ENCODE measurements at places on chromosomes 1 and 21.

DNA sequence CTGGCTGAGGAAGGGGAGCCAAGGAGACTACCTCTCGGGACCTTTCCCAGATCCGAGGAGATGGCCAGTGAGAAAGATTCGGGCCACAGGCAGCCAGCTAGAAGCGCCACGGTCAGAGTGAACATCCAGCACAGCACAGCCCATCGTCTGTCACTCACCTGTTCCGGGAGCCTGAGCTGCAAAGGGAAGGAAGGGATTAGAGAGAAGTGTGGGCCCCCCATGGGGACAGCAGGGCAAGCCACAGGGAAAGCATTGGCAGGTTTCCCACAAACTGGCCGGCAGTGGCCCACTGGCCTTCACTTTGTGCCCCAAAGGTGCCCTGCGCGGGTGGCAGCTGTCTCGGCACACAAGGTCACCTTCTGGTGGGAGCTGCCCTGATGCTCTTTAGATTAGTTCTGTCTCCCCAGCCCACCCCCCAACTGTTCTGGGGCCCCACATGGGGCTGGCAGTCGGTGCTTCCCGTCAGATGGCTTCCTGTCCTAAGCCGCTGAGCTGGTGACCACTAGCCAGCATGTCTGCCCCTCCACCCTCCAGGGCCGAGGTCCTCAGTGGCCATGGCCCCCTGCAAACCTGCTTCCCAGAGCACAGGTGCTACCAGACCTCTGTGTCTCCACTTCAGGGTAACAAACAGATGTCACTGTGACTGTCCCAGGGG lies 56.7 kb downstream of the LACTBL1 start:
- no peak for DNase-seq

GRCh38 chr1:175884369-175884768 lies 141.0 kb upstream of the TNR start:
- DNase-seq: no peak

DNA sequence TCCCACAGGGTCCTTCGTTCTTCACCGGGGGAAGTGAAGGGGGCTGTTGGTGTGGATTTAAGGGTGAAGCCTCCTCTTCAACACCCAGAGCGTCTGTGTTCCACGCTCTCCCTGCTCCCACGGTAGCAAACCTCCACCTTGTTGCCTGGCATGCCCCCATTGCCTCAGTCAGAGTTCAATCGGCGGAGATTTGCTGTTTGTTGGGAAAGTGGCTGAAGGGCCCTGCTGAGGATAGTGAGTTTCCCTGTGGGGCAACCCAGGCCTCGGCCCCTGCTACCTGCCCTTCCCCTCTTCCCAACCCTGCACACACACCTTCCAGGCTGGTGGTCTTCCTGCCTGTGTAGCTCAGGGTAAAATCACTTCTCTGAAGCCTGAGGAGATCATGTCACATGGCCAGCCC lies 60.5 kb downstream of the TOR1AIP2 start:
- DNase-seq: no peak

- no peak for DNase-seq
These were observed 1.5 kb downstream of the F13B start for GRCh38 chr1:197065559-197065958.

- DNase-seq: no peak
These were observed 84.0 kb downstream of the CD247 start for GRCh38 chr1:167434306-167434705.

- no peak for DNase-seq
These were observed 8.7 kb upstream of the MAP3K7CL start for GRCh38 chr21:29121759-29122158.

DNA sequence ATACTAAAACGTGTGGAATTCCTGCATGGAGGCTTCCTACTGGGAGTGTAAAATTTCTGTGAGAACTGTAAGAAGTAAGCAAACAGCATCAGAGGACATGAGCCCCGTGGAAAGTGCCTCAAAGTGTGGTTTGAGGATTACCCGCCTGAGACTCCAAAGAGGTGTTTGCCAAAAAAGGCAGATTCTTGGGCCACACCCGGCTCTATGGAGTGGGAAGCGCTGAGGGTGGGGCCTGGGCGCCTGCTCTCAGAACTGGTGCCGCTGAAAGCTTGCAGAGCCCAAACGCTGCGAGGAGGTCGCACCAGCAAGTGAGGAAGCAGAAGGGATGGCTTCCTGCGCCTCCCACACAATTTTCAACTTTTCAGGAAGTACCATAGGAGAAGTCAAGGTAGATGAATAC lies 43.0 kb upstream of the PSEN2 start:
- DNase-seq: no peak
